ENCODE measurements at places on chromosomes 7 and 10.

DNA sequence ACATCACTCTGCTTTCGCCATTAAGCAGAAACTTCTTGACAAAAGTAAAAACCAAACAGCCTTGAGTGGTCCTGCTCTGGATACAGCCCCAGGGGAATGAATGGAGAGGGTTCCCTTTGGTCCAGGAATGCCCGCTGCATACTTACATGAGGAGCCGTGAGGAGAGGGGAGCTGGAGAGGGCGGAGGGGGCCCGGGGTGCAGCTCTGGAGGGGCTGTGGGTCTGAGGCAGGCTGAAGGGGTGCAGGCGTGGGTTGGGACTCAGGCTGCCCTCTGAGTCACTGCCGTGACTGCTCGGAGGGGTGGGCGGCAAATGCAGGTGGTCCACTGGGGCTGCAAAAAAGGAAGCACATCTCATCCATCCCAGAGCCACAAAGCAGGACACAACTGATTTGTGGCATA is 61.3 kb upstream of the DGKI start:
- no peak for DNase-seq

GRCh38 chr7:86972072-86972471 is 87.4 kb downstream of the ELAPOR2 start:
- no peak for DNase-seq

GRCh38 chr10:10623958-10624566 is 393.6 kb upstream of the CELF2 start:
- DNase-seq: no peak

- DNase-seq: no peak
Measured at GRCh38 chr10:37067576-37067975, 57.8 kb upstream of the ANKRD30A start.

DNA sequence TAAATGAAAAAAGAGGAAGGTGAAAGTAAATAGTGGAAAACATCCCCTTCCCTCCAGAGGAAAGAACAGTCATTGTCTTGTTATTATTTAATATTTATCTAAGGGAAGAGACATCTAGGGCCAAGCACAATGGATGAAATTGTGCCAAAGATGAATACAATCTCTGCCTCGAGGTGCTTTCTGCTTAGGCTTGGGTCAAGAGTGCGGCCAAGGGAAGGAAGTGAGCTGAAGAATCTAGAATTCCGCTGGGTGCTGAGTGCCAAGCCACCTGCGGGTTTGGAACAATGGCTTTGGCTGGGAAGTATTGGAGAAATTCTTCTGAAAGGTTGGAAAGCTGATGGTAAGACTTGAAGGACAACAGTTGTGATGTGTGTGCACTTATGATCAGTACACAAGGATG is 531.3 kb upstream of the FZD8 start:
- DNase-seq: no peak

- no peak for DNase-seq
Measured at GRCh38 chr7:19464241-19464640, 244.6 kb downstream of the POLR1F start.

DNA sequence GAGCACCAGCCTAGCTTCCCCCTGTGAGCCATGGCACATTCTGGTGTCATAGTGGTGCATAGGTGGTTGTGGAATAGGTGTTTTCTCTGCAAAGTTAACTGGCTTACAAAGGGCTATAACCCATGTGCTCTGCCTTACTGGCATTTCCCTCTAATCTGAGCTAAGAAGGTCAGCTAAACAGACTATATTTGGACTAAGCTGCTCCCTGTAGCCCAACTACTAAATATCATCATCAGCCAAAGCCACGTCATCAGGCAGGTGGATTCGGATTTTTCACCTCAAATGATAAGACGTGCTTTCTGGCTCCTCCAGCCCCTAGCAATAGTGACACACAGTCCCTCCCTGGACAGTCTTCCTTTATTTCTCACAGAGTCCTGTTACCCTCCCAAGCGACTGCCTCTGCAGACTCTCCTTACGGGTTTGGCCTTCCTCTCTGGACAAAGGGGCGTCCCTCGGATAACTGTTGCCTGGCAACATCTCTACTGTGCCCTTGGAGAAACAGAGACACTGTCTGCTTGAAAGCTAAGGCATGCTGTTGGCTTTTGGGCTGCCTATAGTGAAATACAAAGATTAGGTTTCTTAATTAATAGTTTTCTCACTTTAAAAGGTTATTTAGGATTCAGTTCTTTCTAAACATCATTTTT is 9.1 kb downstream of the SLC13A4 start:
- no peak for DNase-seq

DNA sequence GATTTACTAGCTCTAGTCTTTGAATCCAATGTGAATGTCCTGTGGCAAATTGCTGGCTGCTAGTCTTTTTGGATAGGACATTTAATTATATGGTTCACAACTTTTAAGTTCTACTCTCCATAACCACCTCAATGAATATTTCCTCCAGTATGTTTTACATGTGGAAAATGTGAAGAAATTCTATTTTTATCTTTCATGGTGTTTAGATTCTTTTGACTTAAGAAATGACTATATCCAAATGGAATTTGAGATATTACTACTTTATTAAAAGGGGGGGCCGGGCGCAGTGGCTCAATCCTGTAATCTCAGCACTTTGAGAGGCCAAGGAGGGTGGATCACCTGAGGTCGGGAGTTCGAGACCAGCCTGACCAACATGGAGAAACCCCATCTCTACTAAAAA is 202.0 kb downstream of the ARL4A start:
- DNase-seq: no peak
